Activated T-helper 2 cell treated with anti-CD3 and anti-CD28 coated beads, Interferon-gamma antibody, Interleukin-2, Interleukin-4, amounts not matched to agents 10 μg/mL and 5 μg/mL and 100 μg/mL, durations not matched to agents 14 hours and 24 hours and 36 hours (primary cell): ENCODE measurements at places on chromosomes 2 and 18. TPM values are rescaled to one million over a fixed set of nuclear protein-coding genes. Genes with fewer than 3 reads are reported as not detected.

DNA sequence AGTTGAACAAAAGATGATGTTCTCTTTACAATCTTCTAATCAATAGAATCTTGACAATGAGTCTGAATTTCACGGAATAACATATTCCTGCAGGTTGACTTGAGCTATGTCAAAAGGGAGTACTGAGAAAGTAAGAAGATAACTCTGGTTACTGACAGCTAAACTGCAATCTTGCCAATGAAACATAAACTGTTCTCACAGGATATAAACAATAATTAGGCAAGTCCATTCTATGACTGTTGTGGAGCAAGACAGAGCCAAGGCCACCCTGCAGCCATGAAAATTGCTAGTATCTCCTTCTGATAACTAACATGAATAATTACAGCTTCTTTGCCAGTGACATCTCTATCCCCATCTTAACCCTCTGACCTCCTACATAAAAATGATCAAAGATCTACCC, 6.3 kb upstream of the RPRD1A start:
- H3K4me1 ChIP-seq = no peaks in the 10 kb centered on the region
- H3K4me3 ChIP-seq = no peak overlapping the region
- no peak for DNase-seq

- H3K36me3 ChIP-seq = no peaks in the 10 kb centered on the region
- DNase-seq = no peak
- no peaks in the 10 kb centered on the region for H3K4me1 ChIP-seq
- no peak overlapping the region for H3K4me3 ChIP-seq
These were observed 202.0 kb downstream of the GLI2 start for GRCh38 chr2:120937686-120938044.

TMEM247 gene
- total RNA-seq = not detected in 2 replicates

GRCh38 chr2:37052600-37053332, 31.4 kb downstream of the HEATR5B start:
- no peak for DNase-seq
- H3K27me3 ChIP-seq = no peaks in the 10 kb centered on the region
- H3K4me3 ChIP-seq = no peak overlapping the region

CIB4 gene
- total RNA-seq = not detected in 2 replicates

DNA sequence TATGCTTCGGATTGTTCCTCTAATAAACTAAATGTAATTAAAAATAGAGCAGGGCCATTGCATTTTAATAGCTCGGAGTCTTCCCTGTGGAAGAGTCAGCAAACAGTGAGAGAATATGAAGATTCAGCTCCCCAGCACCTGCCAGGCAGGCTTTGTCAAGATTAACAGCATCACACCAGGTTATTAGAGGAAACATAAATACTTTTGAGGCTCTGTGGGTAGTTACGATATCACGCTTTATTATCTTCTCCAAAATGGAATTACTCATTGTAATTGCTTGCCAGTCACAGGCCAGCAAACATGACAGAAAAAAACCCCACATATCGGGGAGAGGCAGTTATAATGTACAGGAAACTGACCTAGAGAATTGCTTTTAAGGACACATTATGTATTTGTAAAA, 303.9 kb downstream of the CPS1 start:
- H3K4me1 ChIP-seq = no peaks in the 10 kb centered on the region
- no peak for DNase-seq
- H3K4me3 ChIP-seq = no peak overlapping the region
- no peak overlapping the region for H3K27ac ChIP-seq
- no peaks in the 10 kb centered on the region for H3K36me3 ChIP-seq
- H3K27me3 ChIP-seq = no peaks in the 10 kb centered on the region

DNA sequence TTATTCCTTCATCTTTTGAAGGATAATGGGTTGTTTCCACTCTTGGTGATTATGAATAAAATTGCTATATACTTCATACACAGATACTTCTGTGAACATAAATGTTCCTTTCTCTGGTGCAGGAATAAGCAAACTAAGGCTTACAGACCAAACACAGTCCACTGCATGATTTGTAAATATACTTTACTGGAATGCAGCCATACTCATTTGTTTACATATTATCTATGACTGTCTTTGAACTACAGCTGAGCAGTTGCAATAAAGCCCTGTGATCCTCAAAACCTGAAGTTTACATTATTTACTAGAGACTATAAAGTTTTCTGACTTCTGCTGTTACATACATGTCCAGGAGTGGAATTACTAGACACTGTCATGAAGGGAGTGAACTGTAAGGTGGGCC, 381.0 kb upstream of the CNTNAP5 start:
- no peaks in the 10 kb centered on the region for H3K36me3 ChIP-seq
- H3K4me1 ChIP-seq = no peaks in the 10 kb centered on the region
- H3K27me3 ChIP-seq = no peaks in the 10 kb centered on the region
- H3K27ac ChIP-seq = no peak overlapping the region
- no peak for DNase-seq

IL1RL1 gene
- 10.7 and 11.1 TPM in 2 replicates for total RNA-seq

- no peaks in the 10 kb centered on the region for H3K4me1 ChIP-seq
- DNase-seq = no peak
These were observed 801.6 kb downstream of the MBD2 start for GRCh38 chr18:53422896-53423295.

- DNase-seq = no peak
- H3K4me1 ChIP-seq = peaks cover 59% of the 10 kb centered on the region
- H3K27ac ChIP-seq = peak overlapping the region; percentile 73
- H3K36me3 ChIP-seq = peaks cover 9% of the 10 kb centered on the region
- no peaks in the 10 kb centered on the region for H3K27me3 ChIP-seq
- no peak overlapping the region for H3K4me3 ChIP-seq
These were observed 155.4 kb downstream of the FAM210A start for GRCh38 chr18:13570856-13571495.

DNA sequence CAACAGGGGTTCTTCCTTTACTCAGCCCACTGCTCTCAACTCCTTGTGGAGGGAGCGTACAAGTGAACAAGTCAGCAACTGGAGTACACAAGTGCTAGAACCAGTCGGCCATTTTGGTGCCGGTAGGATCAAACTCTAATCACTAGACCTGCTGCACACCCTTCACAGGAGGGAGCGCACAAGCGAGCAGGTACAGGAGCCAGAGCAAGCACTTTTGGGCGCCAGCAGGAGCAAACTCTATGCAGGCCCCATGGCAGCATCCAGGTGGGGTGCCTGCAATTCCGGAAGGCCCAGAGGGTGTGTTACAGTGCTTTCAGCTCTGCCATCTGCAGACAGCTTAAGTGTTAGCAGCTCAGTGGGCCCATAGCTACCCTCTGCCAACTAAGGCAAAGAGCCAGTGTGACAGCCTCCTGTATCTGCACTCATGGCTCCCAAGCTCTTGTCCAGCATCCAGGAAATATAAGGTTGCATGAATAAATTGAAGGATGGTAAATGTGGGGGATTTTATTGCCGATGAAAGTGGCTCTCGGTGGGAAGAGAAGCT, 426.1 kb downstream of the DCC start:
- no peak for DNase-seq
- H3K4me1 ChIP-seq = no peaks in the 10 kb centered on the region
- no peak overlapping the region for H3K4me3 ChIP-seq
- H3K27me3 ChIP-seq = no peaks in the 10 kb centered on the region
- H3K36me3 ChIP-seq = no peaks in the 10 kb centered on the region

CD8A gene
- 1.8 and 2.8 TPM in 2 replicates for total RNA-seq

GRCh38 chr18:42412896-42413295, 457.9 kb downstream of the PIK3C3 start:
- H3K36me3 ChIP-seq = no peaks in the 10 kb centered on the region
- no peaks in the 10 kb centered on the region for H3K27me3 ChIP-seq
- H3K27ac ChIP-seq = no peak overlapping the region
- no peak overlapping the region for H3K4me3 ChIP-seq

GRCh38 chr2:163775304-163775703, 39.5 kb upstream of the FIGN start:
- H3K4me1 ChIP-seq = no peaks in the 10 kb centered on the region
- no peaks in the 10 kb centered on the region for H3K36me3 ChIP-seq
- no peak for DNase-seq
- H3K4me3 ChIP-seq = no peak overlapping the region
- H3K27me3 ChIP-seq = no peaks in the 10 kb centered on the region
- no peak overlapping the region for H3K27ac ChIP-seq

- H3K36me3 ChIP-seq = no peaks in the 10 kb centered on the region
- DNase-seq = no peak
- H3K4me1 ChIP-seq = peaks cover 61% of the 10 kb centered on the region
- no peaks in the 10 kb centered on the region for H3K27me3 ChIP-seq
- H3K4me3 ChIP-seq = peak overlapping the region; percentile 46
These were observed 149.7 kb downstream of the SMAD7 start for GRCh38 chr18:48800876-48801727.

GRCh38 chr2:109614715-109615636, 812 bp downstream of the SOWAHC start:
- peaks cover 6% of the 10 kb centered on the region for H3K4me1 ChIP-seq
- peaks cover 67% of the 10 kb centered on the region for H3K27me3 ChIP-seq
- peaks cover 3% of the 10 kb centered on the region for H3K36me3 ChIP-seq
- no peak overlapping the region for H3K4me3 ChIP-seq
- DNase-seq = no peak
- H3K27ac ChIP-seq = no peak overlapping the region

- peaks cover 6% of the 10 kb centered on the region for H3K36me3 ChIP-seq
- H3K27me3 ChIP-seq = no peaks in the 10 kb centered on the region
- no peak overlapping the region for H3K4me3 ChIP-seq
- DNase-seq = no peak
- no peak overlapping the region for H3K27ac ChIP-seq
These were observed 3.3 kb upstream of the ORC2 start for GRCh38 chr2:200966770-200967169.

HOXD4 gene
- total RNA-seq = not detected in 2 replicates

FEV gene
- total RNA-seq = not detected in 2 replicates

GRCh38 chr2:278312-278926, 9.5 kb downstream of the ALKAL2 start:
- no peak overlapping the region for H3K4me3 ChIP-seq
- H3K27me3 ChIP-seq = no peaks in the 10 kb centered on the region

DNA sequence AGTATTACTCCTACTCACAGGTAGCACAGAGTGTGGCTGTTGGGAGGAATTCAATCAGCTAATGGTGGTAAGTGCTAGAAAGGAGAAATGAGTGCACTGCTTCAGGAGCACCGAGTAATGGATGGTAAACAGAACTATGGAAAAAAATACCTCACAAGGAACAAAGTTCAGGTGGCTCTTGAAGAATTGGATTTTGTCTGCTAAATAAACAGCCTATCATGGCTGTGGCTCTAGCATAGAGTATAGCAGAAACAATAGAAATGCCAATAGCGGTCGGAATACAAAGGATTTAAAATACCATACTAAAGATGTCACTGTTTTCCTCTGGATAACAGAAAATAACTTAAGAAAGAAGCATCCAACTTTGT, 482.5 kb downstream of the NUP35 start:
- no peak overlapping the region for H3K27ac ChIP-seq
- no peak overlapping the region for H3K4me3 ChIP-seq
- H3K4me1 ChIP-seq = no peaks in the 10 kb centered on the region

DNA sequence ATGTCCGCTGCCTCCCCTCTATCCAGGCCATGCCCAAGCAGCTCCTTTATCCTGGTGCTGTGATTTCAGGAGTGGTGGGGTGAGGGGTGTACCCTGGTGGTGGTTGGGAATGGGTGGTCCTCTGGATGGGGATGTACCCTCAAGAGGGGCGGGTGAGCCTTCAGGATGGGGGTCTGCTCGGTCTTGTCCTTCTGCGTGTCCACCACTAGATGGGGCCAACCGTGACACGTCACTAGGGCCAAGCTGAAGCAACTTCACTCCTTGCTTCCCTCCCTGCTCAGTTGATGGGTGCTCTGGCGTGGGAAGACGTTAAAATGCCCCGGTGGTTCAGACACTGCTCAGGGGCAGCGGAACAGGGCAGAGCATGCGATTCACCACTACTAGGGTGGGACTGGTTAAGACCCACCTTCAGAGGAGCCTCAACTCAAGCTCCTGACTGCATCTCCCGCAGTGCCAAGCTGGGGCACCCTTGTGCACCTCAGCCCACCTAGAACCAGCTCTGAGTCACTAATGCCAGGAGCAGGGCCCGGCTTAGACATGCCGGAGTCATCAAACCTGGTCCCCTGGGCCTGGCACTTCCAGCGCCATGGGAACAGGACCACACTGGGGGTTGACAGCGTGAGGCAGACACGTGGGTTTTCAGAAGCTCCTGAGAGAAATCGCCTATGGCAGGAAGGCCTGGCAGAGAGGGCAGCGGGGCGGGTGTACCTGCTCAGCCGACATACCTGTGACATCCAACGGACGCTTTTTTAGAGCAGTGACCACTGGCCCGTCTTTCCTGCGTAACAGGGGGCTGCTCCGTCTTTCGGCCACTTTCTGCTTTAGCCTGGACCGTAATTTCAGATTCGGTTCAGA, 256.7 kb downstream of the HDAC4 start:
- H3K4me3 ChIP-seq = no peak overlapping the region
- H3K4me1 ChIP-seq = peaks cover 8% of the 10 kb centered on the region
- H3K36me3 ChIP-seq = peaks cover 65% of the 10 kb centered on the region

GRCh38 chr2:107008843-107009242, 122.9 kb upstream of the ST6GAL2 start:
- H3K4me3 ChIP-seq = no peak overlapping the region
- no peak for DNase-seq
- no peaks in the 10 kb centered on the region for H3K4me1 ChIP-seq
- no peak overlapping the region for H3K27ac ChIP-seq

DNA sequence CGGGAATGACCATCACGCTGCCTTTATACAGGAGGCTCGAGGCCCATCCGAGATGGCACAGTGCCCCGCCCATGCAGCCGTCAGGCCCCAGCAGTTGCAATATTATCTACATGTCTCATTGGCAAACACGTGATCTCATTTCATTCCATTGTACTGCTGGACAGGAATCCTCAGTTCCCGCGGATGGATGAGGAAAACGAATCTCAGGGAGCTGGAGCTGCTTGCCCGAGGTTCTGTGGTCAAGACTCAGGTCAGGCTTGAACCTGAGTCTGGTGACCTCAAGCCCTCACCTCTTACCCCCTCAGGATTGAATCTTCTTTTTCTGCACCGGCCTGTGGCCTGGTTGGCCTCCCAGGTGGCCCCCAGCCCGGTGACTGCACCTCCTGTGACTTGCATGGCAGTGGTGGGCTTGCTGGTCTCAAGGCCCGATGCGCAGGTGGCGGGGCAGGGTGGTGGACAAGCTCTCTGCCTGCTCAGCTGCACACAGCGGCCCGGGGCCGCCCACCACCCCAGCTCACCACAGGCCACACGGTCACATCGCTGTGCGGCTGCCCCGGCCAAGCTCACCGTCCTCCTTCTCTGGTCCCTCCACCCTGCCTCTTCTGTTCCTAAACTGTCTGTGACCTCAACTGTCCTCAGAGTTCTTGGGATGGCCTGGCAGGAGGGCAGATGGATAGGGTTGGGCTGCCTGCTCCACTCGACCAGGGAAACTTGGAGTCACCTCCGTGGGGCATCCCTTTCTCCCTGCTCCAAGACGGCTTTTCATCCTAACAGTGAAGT, 52.0 kb upstream of the HS6ST1 start:
- H3K27ac ChIP-seq = no peak overlapping the region
- peaks cover 5% of the 10 kb centered on the region for H3K4me1 ChIP-seq
- no peak overlapping the region for H3K4me3 ChIP-seq
- no peak for DNase-seq
- H3K36me3 ChIP-seq = no peaks in the 10 kb centered on the region

- no peaks in the 10 kb centered on the region for H3K4me1 ChIP-seq
- no peak for DNase-seq
- H3K27me3 ChIP-seq = no peaks in the 10 kb centered on the region
- no peaks in the 10 kb centered on the region for H3K36me3 ChIP-seq
These were observed 261.6 kb upstream of the ZNF804A start for GRCh38 chr2:184336688-184337087.

ALK gene
- total RNA-seq = not detected in 2 replicates
